ENCODE measurements at places on chromosomes 2 and 18.

DNA sequence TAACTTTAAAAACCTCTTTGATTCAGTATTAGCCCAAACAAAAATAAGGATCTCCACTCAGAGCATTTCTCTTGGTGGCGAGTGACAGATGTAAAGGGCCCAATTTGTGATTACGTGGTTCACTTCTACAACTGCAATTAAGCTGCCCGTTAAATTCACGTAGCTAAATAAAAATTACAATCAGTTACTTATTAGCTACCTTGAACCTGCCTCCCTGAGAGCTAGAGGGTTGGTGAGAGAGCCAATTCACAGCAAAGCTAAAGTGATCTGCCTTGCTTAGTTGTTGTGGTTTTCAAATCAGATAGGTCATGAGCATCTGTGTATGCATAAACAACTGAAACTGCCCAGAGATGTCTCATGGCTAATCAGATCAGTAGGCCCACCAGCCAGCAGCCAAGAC, 156.7 kb downstream of the RNF152 start:
- H3K36me3 ChIP-seq = no peaks in the 10 kb centered on the region
- H3K27ac ChIP-seq = no peak overlapping the region
- H3K4me1 ChIP-seq = no peaks in the 10 kb centered on the region
- no peak for DNase-seq

DNA sequence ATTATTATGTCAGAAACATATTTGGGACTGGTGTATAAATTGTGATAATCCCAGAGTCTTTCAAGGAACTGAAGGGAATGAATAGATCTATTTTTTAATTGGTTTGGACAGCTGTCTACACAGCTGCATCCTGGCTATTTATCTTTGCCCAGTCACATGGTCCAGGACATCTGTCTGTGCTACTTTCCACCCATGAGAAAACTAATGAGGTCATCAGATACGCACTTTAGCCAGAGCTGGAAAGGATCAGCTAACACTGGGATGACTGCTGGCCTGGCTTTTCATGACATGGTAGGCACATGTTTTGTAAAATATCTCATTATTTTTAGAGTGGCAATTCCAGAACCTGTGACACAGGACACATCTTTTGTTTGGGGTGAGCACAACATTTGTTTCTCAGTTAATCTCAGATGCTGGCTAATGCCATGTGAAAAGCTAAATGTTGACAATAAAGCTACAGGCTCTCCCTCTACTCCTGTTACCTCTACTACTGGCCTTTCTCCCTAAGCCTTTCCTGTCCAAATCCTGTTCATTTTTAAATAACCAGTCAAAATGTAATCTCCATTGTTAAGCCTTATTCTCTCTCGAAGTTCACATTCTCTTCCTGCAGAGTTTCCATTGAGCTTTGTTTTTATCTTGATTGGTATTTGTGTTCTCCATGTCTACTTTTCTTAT, 500.7 kb downstream of the RIT2 start:
- no peak overlapping the region for H3K4me3 ChIP-seq
- no peaks in the 10 kb centered on the region for H3K27me3 ChIP-seq
- no peaks in the 10 kb centered on the region for H3K4me1 ChIP-seq
- no peaks in the 10 kb centered on the region for H3K36me3 ChIP-seq
- H3K27ac ChIP-seq = no peak overlapping the region

- H3K4me1 ChIP-seq = peaks cover 40% of the 10 kb centered on the region
- no peaks in the 10 kb centered on the region for H3K36me3 ChIP-seq
- H3K27ac ChIP-seq = no peak overlapping the region
Observed at GRCh38 chr2:179248024-179248348, 16.6 kb downstream of the SESTD1 start.

GRCh38 chr2:198880986-198881385, 576.8 kb downstream of the SATB2 start:
- no peaks in the 10 kb centered on the region for H3K27me3 ChIP-seq
- H3K27ac ChIP-seq = no peak overlapping the region
- no peaks in the 10 kb centered on the region for H3K4me1 ChIP-seq
- no peaks in the 10 kb centered on the region for H3K36me3 ChIP-seq
- H3K4me3 ChIP-seq = no peak overlapping the region
